Neural progenitor cell (in vitro differentiated cells): ENCODE measurements at places on chromosomes 16 and 17.
A peak's percentile ranks its signal among the peaks of the same experiment; 100 is the strongest.

GRCh38 chr16:82178352-82178751, 8.3 kb upstream of the MPHOSPH6 start:
- no peak for DNase-seq

DNA sequence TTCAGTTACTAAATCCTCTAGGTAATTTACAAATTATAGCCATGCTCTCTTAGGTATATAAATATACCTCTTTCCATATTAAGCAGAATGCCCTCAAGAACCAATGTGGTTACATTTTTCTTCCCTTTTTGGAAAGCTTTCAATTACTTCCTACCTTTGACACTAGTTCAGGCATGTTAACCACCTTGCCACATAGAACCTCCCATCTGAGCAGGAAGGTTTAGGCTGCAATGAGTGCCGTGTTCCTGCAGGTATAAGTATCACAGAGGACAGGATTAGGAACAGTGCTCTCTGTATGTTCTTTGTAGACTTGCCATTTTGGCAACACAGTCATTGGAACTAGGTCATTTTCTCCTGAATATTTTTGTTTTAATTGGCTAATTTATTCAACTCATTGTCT, 20.1 kb downstream of the KRT25 start:
- no peak for DNase-seq

GRCh38 chr16:19114359-19115147, 789 bp downstream of the ITPRIPL2 start:
- DNase-seq, result peak; percentile 44

DNA sequence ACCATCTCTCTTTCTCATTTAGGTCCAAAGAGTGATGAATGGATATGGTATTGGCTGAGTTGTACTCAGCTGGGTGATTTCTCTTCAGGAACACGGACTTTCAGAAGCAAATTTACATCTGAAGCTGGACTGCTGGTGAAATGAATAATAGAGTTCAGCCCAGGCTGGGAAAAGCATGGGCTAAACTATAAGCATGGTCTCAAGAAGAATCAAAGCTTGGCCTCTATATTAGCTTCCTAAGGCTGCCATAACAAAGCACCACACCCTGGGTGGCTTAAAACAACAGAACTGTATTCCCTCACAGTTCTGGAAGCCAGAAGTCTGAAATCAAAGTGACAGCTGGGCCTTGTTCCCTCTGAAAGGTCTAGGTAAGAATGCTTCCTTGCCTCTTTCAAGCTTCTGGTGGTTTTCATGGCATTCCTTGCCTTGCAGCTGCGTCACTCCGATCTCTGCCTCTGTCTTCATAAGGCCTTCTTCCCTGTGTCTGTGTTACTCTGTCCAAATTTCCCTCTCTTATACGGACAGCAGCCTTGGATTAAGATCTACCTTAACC, 89.8 kb upstream of the CES5A start:
- no peak for DNase-seq

GRCh38 chr17:46977348-46977747, 1.7 kb downstream of the RPRML start:
- DNase-seq, result peak; percentile 93

DNA sequence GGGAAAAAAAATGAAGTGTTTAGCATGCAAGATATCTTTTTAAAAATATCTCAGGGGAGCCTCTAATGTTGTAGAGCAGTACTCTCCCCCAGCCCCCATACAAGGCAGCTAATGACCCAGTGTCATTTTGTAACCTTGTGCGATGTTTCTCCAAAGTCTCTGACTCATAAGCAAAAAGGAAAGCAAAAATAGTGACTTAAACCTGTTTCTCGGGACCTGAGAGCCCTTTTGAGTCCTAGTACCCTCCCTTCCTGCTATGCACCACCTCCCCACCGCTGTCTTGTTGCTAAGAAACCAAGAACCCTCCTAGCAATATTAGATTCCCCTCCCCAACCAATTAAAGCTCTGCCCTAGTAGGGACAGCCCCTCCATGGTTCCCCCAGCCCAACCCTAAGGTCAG, 2.8 kb downstream of the MYCBPAP start:
- DNase-seq, result no peak

DNA sequence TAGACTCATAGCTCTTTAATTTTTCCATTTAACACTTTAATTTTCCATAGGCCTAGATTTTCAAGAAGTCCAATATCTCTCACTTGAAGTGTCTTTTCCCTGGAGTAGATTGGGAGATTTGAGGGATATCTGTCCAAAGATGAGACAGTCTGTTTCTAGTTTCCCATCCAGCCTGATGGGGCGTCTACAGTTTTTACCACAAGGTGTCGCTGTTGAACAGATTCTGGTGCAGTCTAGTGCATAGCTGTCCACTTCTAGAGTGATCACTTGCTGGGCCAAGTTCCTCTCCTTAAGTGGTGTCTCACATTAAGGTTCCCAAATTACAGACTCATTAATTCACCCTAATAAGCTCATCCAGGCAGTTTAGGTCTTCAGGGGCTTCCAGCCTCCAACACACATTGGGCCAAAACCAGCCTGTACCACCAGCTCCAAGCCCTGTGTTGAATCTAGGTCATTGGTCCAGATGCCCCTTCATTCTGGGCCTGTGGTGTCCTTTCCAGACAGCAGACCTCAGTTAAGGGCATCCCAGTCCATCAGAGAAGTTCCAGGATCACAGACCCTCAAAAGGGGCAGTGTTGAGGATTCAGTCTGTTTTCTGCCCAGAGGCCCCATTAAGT, 9.4 kb downstream of the SNX20 start:
- peak; percentile 52 for DNase-seq

- no peak for DNase-seq
Observed at GRCh38 chr16:55656691-55657092, 904 bp downstream of the SLC6A2 start.

DNA sequence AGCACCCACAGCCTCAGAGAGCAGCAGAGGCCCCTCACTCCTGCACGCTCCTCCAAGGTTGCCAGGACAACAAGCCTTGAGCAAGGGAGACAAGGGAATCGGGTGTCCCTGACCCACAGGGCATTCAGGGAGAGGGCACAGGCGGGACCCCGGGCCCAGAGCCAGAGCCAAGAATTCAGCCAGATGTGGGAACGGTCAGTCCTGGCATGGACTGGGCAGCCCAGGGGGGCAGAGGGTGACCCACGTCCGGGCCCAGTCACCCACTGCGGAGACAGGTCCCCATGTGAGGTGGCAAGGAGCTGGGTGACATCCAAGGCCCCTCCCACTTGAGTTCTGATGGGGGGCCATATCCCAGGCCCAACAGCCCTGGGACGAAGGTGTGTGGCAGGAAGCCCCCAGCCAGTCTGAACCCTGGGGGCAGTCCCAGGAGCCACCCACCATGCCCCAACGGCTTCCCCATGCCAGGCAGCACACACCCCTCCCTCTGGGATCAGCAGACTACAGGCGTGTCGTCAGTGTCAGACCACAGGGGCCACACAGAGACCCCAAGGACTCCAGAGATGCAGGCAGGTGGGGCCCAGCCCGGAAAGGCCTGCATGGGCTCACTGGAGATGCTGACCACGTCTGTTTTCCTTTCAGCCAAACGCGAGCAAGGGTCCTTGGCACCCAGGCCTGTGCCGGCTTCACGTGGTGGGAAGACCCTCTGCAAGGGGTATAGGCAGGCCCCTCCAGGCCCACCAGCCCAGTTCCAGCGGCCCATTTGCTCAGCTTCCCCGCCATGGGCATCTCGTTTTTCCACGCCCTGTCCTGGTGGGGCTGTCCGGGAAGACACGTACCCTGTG, 23.0 kb downstream of the USP6 start:
- no peak for DNase-seq

- DNase-seq, result no peak
Observed at GRCh38 chr16:81544700-81545271, 100.2 kb downstream of the CMIP start.

- DNase-seq, result peak; percentile 57
Observed at GRCh38 chr16:17070882-17071592, 399.7 kb downstream of the XYLT1 start.

- DNase-seq, result no peak
Observed at GRCh38 chr17:44976206-44976605, 8.1 kb upstream of the C1QL1 start.

DNA sequence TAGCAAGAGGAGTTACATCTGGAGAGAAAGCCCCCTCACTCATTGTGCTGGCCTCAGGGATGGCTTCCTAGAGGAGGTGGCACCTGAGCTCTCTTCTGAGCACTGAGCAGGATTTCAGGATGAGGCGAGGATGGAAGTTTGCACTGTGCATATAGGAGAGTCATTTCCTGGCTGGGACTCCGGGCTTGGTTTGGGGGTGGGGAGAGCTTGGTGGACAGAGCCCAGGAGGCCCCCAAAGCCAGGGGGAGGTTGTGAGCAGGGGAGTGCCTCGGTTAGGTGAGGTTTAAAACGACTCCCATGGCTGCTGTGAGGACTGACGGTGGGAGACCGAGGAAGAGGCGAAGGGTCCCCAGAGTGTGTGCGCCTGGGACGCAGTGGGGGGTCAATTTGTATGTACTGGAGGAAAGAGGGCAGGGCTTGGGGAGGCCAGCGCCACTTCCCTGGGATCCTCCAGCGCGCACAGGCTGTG, 1.2 kb downstream of the CAMKK1 start:
- DNase-seq, result no peak

DNA sequence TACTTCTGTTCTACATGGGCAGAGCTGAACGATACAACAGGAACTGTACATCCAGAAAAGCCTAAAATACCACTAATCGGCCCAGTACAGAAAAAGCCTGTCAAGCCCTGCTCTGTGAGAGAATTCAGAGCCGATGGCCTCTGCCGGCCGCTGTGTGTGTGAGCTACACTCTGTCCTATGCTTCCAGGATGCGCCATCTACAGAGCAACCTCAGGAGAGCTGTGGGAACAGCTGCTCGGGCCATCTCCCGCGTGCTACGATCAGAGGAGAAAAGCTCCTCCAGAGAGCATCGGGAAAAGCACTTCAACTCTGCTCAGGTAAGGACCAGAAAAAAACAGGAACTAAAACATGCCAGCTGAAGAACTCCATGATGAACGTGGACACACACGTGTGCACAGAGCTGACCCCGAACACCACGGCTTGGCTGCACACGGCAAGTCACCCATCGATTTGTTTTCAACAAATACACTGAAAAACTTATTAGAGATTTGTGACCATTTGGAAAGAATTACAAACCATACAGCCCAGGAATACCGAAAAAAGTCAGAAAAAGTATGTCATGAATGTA, 115.9 kb downstream of the ANKRD11 start:
- DNase-seq, result peak; percentile 74

DNA sequence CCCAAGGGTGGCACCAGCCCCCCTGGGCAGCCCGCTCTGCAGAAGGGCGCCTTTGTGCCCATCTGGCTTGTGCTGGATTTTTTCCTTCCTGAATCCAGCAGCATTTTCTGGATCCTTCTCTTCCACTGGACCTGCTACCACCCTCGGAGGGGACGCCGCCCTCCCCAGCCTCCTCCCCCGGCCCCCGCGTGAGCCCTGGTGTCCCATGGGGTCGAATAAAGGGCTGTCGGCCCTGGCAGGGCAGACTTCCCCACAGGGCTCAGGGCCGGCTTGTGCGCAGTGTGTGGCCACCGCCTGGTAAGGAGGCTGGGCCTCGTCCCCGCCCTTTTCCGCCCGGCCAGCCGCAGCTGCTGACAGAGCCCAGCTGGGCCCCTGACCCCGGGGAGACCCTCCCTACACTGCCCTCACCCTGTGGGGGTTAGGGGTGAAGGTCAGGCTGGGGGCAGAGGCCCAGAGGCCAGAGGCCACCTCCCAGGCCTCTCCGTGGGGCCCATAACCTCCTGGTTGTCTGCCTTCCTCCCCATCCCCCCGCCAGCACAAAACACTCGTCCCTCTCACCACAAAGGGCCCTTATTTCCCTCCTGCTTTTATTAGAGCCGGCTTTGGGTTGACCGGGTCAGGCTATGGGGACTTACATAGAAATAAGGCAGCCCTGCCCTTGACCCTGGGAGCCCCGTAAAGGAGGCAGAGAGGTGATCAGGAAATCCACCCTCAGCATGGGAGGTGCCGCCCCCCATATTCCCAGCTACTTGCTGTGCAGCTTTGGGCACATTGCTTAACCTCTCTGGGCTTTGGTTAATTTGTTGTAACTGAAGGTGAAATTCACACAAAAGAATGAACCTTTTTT, 179.3 kb upstream of the CIBAR2 start:
- DNase-seq, result peak; percentile 68

DNA sequence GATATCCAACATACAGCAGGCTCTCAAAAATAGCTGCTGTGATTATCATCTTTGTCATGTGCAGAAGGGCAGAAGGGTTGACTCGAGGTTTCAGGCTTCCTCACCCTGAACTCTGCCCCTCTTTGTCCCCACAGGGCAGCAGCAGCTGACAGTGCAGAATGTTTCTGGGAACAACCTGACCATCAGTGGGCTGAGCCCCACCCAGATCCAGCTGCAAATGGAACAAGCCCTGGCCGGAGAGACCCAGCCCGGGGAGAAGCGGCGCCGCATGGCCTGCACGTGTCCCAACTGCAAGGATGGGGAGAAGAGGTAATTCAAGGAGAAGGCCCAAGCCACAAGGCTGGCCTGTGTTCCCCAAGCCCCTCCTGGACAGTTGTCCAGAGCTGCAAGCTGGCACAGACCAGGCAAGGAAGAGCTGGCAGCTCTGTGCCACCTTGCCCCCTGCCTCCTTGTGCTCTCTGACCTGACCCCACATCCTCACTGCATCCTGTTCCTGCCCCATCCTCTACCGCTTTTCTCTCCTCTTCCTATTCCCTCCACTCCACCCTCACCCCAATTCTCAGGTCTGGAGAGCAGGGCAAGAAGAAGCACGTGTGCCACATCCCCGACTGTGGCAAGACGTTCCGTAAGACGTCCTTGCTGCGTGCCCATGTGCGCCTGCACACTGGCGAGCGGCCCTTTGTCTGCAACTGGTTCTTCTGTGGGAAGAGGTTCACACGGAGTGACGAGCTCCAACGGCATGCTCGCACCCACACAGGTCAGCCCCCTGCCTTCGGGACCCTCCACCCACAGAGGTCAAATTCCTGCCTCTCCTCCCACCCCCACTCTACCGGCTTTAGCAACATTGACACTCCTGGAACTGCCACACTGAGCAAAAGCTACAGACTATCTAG, 16.3 kb upstream of the PNPO start:
- no peak for DNase-seq

DNA sequence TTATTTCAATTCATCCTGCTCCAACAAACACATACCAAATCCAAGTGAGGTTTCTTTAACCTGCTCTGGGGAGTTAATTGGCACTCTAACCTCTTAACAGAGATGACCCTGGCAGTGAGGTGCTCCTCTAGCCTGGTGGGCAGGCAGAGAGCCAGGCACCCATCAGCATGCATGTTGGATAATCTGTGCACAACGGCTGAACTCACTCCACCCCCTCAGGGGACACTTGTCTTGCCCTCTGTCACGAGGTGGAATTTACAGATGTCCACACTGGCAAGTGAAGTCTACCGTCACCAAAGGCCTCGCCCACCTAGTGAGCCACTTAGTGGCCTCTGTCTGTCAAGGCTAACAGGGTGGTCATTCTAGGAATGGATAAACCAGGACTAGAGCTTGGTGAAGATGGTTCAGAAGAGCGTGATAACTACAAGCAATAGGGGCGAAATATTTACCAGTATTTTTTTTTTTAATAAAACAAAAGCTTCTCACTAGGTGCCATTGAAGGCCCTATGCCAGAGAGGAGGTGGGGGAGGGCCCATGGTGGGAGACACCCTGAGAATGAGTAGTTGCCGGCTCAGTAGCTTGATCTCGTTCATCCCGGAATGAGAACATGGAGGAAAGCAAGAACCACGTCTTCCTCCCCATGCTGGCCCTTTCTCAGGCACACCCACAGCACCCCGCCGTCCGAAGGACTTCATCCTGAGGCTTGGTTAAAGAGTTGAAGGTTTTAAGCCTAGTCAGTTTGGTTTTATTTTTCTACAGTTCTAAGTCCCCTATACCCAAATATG, 25.2 kb downstream of the PLD6 start:
- no peak for DNase-seq

- DNase-seq, result peak; percentile 49
Observed at GRCh38 chr17:81710514-81711308, 1.4 kb upstream of the SLC25A10 start.

GRCh38 chr16:46911650-46912049, 27.5 kb downstream of the GPT2 start:
- DNase-seq, result no peak
